Activated T-helper 2 cell treated with anti-CD3 and anti-CD28 coated beads, Interferon-gamma antibody, Interleukin-2, Interleukin-4, amounts not matched to agents 10 μg/mL and 5 μg/mL and 100 μg/mL, durations not matched to agents 14 hours and 24 hours and 36 hours (primary cell): ENCODE measurements at places on chromosomes 5 and 9. TPM values are rescaled to one million over a fixed set of nuclear protein-coding genes. Genes with fewer than 3 reads are reported as not detected.

GRCh38 chr9:16461851-16462250 is 408.6 kb downstream of the BNC2 start:
- DNase-seq: no peak

Gene FOXD4L4
- 0.11 TPM in 1 of 2 replicates, not detected in the other for total RNA-seq

Gene DMRTA1
- total RNA-seq: not detected in 2 replicates

DNA sequence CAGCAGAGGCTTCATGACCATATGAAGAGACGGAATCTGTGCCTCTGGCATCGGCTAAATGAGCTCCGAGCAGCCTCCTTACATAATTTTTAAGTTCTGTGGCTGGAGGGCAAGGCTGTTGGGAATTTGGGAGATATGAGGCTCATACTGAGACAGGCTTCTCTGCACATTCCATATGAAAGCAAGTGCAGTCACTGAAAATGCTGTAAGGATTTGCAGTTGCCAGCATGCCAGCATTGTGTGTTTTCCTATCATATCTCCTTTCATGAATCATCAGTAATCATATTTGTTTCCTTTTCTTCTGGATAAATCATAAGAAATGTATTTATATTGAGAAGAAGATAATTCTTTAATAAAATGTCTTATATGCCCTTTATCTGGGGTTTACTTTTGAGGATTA is 775.4 kb downstream of the SEMA5A start:
- no peak for DNase-seq

GRCh38 chr9:129774791-129775447 is 22.1 kb upstream of the PTGES start:
- DNase-seq: no peak

Gene NOXA1
- total RNA-seq: 0.39 and 0.46 TPM in 2 replicates

Gene MPDZ
- not detected in 2 replicates for total RNA-seq

Gene PCDHGB5
- total RNA-seq: 0.62 and 0.92 TPM in 2 replicates

Gene TRAF1
- total RNA-seq: 164 TPM in 2 replicates

Gene ZDHHC21
- total RNA-seq: 13.3 and 14.2 TPM in 2 replicates

- DNase-seq: no peak
Observed at GRCh38 chr9:88197016-88197415, 58.7 kb upstream of the SPATA31C2 start.

DNA sequence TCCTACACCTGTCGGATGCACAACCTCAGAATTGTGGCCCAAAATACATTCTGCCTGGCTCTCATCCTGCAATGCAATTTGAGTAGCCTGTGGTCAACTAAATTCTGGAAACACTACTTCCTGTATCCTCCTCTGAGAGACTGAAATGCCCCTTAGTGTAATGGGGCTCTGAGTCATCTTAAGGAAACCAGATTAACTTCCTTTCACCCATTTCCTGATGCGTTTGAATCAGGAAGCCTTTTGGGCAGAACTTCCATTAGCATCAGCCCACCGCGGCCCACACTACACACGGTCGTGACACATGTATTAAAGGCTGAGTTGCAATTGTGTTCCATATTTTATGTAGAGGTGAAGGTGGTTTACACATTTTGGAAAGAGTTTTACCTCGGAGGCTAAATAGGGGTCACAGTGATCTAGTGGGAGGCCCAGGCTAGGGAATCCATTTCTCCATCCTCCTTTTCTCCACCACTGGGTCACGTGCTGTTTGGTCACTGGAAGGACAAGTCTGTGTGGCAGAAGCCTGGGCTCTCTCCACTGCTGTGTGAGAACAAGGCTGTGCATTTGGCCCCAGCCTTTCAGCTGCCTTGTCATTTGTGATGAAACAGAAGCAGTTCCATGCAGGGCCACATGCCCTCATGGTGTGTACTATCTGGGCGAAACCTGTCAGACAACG is 55.9 kb downstream of the DAP start:
- no peak for DNase-seq
